ENCODE measurements at places on chromosomes 2 and 18.

DNA sequence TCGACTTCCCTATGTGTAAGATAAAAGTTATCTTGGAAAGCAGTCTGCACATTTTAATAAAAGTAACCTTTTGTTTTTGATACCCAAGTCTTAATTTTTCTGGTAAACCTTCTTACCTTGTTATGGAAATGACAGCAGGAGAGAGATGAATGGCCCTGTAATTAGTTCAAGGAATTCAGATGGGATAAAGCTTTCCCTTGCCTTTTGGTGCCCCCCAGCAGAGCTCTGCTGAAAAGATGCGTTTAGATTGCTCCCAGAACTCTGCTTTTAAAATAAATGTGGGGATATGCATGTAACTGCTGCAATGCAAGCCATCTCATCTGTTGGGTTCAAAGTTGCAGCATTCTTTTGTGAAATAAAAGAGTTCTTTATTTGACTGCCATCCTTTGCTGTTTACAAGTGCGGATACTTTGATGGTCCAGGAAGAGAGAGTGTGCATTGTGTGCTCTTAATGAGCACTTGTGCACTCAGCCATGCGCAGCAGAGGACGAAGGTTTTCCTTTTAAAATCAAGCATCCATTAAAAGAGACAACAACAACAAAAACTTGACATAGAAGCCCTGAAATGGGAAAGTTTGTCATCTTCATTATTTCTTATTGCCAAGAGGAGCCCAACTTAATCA, 176.7 kb upstream of the ST6GAL2 start:
- DNase-seq = no peak

DNA sequence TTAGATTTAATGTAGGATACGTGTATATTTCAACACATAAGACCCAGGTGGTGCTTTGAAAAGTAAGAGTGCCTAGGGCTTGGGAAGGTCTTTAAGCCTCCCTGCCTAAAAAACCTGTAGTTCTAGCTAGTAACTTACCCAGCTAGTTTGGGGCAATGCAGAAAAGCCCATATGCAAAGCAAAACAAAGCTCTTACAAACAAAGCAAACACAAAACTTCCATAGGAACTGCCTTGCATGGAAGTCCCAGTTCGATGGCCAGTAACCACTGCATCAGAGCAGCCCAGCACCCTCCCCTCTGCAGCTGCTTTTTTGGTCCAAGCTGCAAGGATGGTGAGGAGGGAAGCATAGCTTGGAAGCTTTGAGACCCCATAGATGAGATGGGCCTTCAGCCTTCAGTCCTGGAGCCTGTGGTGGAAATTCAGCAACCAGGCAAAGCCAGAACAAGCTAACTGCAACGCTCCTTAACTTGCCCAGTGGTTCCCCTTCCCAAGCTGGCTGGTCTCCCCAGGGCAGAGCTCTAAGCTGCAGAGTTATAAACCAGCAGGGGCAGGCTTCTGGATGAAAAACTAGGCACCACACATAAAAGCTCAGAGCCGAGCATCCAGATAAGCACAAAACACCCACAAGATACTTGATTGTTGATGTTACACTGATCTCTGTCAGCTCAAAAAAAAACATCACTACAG, 16.2 kb downstream of the C2orf76 start:
- DNase-seq = no peak

DNA sequence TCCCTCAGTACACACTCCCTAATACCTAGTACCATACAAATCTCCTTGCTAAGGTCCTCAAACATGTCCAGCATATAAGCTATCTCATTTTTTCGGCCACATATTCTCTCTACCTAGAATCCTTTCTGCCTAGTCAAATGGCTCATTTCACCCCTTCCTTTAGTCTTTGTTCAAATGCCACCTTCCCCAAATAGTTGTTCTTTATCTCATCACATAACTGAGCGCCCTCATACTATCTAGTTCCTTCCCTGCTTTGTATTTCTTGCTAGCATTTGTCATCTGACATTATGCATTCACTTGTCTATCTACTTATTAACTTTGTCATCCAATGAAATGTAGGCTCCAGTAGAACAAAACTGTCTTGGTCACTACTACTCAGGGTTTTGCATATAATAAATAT, 35.5 kb downstream of the RPRD1A start:
- no peak for DNase-seq

DNA sequence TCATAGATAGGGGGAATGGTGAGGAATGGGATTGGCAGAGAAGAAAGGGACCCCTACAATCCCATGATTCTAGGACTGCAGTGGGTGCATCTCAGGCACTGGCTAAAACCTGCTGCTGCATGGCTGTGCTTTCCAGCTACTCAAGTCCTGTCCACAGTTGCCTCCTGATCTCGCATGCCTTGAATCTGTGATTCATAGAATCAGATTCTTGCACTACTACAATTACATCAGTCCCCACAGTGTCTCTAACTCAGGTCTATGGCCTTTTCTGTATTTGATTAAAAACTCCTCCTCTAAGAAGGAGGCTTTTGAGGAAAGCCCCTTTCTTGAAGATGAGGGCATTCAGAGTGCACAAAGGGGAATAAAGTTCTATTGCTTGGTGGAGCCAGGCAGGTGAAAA, 117.4 kb downstream of the LRATD1 start:
- DNase-seq = no peak

DNA sequence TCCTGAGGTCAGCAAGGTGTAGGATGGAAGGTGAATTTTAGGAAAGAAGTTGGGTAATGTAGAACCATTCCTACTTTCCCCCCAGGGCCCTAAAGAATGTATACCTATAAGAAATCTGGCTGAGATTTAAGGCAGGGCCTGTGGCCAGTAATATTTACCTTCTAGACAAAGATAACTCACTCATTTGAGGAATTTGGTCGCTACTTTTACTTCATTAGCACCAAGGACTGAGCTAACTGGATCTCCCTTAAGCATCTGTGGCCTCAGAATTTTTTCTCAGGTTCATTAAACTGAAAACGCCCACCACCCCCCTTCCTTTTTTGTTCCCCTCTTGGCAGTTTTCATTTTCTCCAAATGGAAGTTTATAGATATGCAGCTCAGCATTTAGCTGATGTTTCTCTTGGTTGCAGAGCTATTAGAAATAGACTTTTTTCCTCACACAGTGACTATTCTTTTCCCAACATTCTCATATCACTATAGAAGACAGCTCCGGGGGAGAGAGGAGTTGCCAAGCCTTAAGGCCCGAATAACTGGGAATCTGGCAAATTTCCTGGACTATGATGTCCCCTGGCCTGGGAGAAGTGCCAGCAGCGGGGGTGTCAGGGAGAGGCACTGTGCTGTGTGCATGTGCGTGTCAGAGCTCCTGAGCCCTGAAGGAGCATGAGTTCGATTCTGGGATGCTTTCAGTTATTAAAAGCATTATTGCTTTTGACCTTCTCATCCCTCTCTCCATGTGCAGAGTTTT, 310.9 kb downstream of the PRKCE start:
- no peak for DNase-seq

GRCh38 chr2:71608034-71608433, 154.7 kb downstream of the DYSF start:
- no peak for DNase-seq

GRCh38 chr2:236802862-236803261, 233.2 kb downstream of the ACKR3 start:
- DNase-seq = no peak

DNA sequence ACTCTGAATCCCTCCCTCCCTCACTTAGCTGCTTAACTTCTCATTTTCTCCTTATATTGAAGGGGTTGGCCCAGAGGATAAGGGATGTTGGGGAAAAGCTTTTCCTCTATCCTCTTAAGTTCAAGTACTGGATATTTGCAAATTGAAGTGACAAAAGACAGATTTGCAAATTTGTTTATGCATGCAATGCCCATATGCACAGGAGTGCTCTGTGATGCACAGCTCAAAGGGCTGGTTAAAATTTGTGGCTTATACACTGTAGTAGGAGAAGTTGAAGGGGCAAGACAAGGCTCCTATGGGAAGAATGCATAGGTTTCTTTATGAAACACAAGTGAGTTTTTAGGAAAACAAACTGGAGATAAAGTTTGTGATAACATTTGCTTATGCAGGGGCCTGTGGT, 8.4 kb upstream of the MSH6 start:
- no peak for DNase-seq

- no peak for DNase-seq
Measured at GRCh38 chr2:105669384-105669891, 75.3 kb upstream of the NCK2 start.

GRCh38 chr2:12031866-12032265, 285.4 kb downstream of the LPIN1 start:
- DNase-seq = no peak

DNA sequence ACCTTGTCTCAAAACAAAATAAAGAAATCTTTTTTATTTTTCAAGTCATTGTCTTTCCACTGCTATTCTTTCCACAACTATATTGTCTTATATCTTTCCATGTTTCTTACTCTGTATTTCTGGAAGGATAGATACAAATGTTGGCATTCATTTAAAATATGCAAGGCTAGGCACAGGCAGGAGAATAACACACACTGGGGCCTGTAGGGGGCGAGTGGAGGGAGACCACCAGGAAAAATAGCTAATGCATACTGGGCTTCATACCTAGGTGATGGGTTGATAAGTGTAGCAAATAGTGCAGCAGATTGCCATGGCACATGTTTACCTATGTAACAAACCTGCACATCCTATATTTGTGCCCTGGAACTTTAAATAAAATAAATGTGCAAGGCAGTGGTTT, 9.6 kb downstream of the MRPL30 start:
- no peak for DNase-seq

DNA sequence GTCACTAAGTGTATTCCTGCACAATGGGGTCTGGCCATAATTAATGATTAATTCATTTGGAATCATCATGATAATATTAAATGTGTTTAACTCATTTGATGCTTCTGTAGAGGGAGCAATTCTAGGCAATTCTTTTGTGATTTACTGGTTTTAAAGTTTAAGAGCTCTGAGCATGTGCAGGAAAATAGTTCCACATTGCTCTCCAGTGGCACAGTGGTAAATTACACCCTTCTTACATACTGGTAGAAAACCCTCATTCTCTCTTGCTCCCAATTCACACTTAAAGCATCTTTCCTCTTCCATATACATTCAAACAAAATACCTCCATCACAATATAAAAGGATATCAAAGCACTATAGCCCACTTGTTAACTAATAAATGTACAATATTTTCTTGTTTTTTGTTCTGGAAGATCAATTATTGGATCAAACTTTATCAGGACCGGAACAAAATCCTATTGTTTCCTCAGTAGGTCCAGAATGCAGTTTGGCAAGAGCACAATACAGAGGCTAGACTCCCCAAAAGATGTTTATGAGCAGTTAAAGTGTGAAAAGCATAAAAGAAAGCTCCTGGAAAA, 844.3 kb downstream of the MBD2 start:
- DNase-seq = no peak

GRCh38 chr2:171404719-171405118, 29.1 kb downstream of the METTL8 start:
- DNase-seq = no peak

DNA sequence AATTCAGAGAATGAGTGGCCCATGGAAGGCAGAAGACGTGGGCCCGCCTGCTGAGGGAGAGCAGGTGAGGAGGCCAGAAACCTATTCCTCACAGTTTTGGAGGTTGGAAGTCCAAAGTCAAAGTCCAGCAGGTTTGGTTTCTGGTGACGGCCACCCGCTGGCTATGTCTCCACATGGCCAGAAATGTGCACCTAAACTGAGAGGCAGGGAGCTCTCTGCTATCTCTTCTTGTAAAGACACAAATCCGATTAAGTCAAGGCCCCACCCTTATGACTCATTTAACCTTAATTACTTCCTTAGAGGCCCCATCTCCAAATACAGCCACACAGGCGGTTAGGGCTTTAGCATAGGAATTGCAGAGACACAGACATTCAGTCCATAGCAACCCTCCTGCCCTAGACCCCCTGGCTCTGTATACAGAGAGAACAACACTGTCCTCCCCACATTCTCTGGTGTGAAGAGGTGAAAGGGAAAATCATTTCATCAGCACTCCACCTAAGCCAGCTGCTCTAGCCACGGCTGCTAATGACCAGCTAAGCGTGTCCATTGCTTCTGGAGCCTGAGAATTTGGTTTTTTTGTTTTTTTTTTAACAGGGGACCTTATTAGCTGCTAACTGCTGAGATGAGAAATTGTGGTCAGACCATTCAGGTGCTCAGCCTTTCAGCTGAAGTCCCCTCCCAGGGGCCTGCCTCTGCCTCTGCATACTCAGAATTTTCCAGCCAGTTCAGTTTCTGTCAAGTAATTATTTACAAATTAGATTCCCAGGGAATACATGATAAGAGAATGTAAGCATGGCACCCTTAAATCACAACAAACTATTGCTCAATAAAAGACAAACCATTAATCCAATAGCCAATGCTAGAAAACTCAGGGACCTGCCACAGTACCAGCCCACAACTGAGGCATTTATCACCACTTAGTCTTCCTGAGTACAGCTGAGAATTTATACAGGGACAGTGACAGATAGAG, 368.7 kb upstream of the ID2 start:
- DNase-seq = no peak

DNA sequence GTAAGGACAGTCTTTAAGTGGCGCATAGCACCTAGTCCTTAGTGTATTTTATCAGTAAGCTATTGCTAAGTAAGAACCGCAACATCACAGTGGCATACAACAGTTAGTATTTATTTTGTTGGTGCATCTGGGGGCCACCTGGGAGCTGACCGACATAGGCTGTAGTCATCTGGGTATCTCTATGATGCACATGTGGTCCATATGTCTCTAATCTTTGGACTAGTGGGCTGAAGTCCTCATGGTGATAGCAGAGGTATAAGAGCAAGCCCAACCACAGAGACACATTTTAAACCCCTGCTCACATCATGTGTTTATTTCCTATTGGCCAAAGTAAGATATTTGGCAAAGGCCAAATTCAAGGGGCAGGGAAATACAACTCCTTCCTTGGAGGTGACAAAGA, 2.9 kb downstream of the CAMKMT start:
- no peak for DNase-seq

GRCh38 chr2:217741381-217741955, 261.3 kb downstream of the TNS1 start:
- no peak for DNase-seq

DNA sequence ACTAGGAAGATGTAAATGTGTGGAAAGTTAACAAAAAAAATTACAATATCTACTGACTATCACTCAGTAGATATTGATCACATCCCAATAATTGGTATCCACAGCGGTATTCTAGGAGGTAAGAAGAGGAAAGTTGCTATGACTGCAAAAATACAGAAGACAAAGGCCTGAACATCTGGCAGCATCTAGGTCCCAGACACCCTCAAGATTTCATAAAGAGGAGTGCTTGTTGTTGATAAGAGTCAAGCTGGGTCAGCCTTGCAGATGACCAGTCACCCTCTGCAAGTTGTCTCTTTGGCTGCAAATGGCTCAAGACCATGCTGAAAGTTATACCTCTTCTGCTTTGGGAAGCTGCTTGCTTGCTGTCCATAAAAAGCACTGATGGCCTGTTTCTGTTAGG, 228.4 kb upstream of the FBXO11 start:
- DNase-seq = no peak

DNA sequence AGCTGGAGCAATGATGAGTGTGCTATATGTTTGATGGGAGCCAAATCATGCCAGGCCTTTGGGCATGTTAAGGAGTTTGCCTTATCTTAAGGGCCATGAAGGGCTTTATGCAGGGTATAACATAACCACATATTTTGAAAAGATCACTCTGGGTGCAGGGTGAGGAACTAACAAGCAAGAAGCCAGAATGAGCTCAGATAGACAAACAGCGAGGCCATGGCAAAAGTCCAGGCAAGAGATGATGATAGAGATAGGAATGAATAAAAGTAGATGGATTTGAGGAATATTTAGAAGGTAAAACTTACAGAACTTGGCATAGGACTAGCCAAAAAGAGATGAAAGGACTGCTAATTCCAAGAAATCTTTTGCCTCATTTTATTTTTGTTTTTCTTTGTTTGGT, 6.7 kb downstream of the GALNT3 start:
- DNase-seq = no peak

Measured in stimulated activated CD8-positive, alpha-beta memory T cell treated with anti-CD3 and anti-CD28 coated beads, Interleukin-15, amount 100 ng/mL, for 1 hour (primary cell).